ENCODE measurements at places on chromosomes 3 and 15. TPM values are rescaled to one million over a fixed set of nuclear protein-coding genes. Genes with fewer than 3 reads are reported as not detected.

- no peak for DNase-seq
- peaks cover 56% of the 10 kb centered on the region for H3K4me1 ChIP-seq
- H3K27me3 ChIP-seq: no peaks in the 10 kb centered on the region
- no peak overlapping the region for H3K27ac ChIP-seq
- no peak overlapping the region for H3K4me3 ChIP-seq
These were observed 23.8 kb downstream of the LRRC2 start for GRCh38 chr3:46542344-46542743.

GRCh38 chr15:41024131-41024530 lies 70.9 kb downstream of the CHAC1 start:
- H3K27me3 ChIP-seq: no peaks in the 10 kb centered on the region
- no peak overlapping the region for H3K27ac ChIP-seq
- peaks cover 32% of the 10 kb centered on the region for H3K36me3 ChIP-seq
- H3K4me1 ChIP-seq: no peaks in the 10 kb centered on the region

The CYP19A1 gene
- not detected for total RNA-seq

The ETV5 gene
- 0.52 TPM for total RNA-seq
